ENCODE measurements at places on chromosomes 16 and 17.

DNA sequence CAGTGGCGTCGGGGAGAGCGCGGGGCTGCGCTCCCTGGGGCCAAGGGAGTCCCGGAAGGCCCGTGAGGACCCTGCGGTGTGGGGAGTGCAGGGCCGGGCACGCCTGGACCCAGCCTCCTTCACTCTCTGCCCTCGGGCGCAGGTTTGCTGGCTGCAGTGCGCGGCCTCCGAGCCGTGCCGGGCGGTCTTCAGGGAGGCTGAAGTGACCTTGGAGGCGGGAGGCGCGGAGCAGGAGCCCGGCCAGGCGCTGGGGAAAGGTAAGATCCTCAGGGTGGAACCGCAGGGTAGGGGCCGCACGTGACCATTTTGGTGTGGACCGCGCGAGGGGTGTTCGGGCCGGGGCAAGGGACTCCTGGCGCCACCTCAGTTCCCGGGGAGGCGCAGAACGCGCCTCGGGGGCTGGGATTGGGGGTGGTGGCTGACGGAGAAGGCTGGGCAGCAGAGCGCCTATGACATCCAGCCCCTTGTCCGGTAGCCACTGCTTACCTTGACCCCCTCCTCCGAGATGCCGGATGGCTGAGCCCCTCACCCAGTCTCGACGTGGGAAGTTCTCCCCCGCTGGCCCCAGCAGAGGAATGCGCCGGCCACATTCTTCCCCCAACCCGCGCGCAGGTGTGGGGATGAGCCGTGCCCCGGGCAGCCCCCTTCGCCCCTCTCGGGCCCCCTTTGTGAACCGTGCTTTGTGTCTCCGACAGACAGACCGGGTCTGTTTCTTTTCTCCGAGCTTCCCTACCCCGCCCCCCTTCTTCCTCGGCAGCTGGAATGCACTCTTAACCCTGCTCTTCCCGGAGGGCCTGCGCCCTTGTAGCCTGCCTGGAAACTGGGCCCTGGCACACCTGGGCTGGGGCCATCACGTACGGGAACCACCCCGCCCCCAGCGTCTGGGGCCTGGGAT lies 631 bp downstream of the CDH3 start:
- no peak for DNase-seq

GRCh38 chr17:29151567-29151966 lies 28.6 kb downstream of the MYO18A start:
- no peak for DNase-seq

DNA sequence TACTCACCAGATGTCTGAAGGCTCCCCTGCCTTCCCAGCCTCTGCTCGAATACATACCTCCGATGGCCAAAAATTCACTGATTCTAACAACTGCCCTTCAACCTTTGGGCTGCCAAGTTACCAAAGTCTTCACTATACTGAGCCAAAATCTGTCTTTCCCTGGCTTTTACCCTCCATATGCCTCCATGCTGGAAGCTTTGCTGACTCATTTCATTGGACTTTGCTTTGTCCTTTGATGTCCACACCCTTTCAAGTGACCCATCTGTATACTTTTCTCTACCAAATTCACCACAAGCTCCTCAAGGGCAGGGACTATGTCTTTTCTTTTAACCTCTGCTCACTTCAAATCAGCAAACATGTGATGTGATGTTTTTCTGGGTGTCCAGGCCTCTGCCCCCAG lies 21.0 kb upstream of the MTMR4 start:
- no peak for DNase-seq

DNA sequence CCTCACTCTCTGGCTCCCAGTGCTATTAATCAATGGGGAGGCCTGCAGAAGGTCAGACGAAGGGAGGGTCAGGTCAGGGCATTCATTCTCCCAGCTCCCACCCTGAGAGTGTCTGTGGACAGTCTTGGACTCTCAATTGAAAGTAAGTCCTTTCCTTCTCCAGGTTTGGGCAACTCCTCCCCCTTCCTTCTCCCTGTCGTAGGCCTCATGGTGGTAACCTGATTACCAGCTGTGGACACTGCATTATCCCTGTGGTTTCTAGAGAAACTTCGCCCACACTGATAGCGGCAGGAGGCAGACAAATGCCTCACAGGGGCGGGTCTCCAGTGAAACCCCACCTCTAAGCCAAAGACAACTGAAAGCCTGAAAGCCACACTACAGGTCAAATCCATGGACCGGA lies 57.7 kb upstream of the SLC25A19 start:
- DNase-seq, result no peak

DNA sequence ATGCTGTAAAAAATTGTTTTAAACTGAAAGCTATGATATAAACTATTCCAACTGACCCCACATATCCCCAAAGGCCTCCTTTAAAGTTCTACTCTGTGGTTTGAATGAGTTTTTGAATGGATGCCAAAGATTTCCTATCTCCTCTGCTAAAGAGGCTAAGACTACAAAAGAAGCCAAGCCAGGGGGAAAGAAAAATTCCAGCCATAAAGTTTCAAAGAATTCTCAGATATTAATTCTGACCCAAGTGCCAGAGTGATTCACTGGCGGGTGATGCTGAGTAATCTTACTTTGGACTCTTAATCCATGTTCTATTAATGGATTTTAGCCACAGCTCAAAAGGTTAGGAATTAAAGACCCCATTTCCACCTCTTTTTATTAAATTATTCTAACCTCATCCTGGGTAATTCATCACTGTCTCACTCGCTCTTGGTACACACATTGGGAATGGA lies 60.7 kb downstream of the HS3ST3A1 start:
- no peak for DNase-seq

DNA sequence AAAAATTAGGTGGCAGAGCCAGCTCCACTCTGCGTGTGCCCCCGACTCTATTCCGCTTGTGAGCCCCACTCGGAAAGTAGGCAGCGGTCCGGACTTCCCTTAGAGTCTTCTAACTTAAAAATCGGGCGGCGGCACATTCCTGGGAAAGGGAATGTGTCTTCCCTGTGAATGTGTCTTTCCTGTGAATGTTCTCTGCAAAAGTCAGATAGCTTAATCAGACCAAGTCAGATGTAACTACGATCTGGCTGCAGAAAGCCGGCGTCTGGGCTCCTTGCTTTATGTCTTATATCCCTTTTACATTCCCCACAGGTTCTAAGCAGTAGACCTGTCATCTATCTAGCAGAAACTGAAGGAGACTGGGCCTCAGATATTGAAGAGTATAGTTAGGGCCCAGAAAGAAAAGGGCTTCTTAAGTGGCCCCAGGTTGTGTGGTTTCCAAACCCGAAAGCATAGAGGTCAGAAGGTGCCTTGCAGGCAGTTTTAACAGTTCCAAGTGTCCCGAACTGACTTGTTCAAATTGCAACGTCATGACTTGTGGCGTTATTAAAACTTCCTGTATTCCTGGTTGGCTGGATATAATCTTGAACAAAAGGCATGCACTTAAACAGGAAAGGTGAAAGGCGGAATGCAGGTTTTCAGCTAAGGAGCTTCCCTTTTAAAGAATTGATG lies 601 bp downstream of the PHKB start:
- no peak for DNase-seq

Measured in activated CD8-positive, alpha-beta memory T cell treated with anti-CD3 and anti-CD28 coated beads for 48 hours (primary cell).